GOT3 (cell line): ENCODE measurements at places on chromosomes 2 and 18.

DNA sequence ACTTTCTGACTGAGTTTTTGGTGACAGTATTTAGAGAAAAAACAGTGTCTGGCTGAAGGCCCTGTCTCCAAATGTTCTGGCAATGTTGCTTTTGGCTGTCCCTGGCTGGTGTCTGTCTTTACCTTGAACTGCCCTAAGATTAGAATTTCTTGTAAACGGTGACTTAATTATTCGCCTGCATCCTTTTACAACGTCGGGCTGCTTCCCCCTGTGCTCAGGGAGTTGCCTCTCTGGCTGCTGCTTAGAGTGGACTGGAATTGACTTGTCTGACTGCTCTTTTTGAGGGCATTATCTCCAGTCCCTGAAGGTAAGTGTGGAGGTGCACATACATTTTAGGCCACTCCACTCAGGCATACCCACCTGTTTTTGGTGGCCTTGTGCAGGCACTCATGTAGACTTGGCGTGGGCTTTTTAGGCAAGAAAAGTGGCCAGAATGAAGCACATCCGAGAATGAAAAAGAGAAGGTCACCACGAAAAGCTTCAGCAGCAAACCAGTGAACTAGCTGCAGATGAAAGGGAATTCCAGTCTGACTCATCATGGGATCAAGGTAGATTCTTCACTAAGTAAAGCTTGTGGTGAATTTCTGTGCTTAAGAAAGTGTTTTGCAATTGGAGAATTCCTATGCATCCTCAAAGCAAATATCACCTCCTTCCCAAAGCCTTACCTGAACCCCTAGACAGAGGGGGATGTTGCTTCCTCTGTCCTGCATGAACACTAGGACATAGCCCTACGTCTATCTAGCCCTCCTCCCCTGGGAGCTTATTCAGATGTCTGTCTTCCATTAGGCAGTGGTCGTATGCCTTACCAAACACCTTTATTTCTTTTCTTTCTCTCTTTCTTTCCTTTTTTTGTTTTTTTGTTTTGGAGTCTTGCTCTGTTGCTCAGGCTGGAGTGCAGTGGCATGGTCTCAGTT lies 230.3 kb upstream of the TRIB2 start:
- no peak for DNase-seq

DNA sequence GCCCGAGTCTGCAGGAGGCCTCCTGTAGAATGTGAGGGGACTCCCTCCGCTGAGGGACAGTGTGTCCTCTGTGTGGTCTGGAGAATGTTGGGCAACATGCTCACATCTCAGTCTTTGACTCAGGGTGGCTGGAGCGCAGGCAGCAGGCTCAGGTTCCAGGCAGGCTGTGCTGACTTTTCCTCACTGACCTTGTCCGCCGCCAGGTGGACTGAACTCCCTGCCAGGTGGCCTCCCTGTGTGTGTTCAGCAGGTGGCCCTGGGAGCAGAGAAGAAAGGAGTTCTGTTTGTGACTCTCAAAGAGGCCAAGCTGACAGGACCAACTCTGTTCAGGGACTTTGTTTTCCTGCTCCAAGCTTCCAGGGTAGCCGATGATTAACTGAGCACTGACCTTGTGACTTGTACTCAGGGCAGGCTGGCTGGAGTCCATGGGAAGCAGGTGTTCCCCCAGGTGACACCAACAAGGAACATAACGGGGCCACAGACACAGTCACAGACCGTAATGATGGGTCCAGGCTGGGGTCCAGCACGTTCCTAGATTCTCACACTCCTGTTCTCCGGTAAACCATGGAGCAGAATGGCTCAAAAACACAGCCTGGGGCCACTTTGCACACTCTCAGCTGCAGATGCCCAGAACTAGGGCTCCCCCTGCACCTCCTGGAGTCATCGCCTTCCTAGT lies 439.8 kb downstream of the RNF144A start:
- DNase-seq: no peak

DNA sequence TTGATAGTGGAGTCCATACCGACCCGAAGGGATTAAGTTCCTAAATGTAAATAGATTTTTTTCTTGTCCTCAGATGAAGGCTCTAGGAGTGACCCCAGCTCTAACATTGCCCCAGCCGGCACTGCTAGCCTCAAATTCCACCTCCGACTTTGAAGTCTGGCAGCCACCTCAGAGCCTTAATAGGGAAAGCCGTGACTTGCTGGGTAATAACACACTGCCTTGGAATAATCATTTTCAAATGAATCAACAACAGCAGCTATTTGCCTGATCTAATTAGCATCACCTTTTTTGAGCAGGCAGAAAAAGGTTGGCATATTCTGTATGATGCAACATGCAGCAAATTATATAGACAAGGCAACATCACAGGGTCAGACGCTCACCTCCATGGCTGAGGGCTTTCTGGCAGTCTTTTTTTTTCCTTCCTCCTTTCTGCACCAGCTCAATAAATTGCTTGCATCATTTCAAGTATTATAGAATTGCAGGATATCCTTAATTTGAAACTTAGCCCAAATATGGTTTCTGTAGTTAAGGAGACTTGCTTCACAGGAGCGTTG lies 276.5 kb upstream of the ATP5MC3 start:
- no peak for DNase-seq

- DNase-seq: no peak
These were observed 357.1 kb downstream of the CNTNAP5 start for GRCh38 chr2:124382067-124382618.

DNA sequence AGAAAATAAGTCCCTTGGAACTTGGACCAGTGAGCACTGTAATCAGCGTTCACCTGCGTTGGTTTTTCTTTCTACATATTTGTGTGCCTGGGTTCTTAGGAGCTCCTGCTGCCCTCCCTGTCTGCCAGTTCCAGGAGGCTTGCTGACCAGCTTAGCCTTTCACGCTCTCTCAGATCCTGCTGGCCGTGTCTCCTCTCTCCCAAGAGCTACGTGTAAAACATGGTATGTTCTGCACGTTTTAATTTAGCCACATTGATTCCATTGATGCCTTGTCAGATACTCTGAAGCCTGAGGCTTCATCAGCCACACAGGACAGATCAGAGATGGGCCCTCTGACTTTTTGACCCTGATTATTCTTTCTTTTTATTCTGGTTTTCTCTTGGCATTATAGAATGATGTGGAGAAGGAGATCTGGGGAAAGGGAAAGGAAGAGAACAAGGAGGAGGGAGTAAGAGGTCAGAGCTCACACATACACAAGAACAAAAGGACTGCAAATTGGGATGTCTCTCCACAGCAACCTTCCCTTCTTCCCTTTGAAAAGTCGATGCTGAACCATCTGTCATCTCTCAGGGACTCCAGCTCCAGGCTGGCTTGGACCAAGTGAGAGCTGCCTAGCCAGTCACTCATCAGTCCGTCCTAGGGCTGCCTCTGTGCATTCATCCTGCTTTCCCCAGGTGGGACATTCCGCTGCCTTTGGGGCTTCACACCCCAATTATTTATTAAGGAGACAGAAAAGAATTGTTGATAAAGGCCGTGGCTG lies 152.8 kb downstream of the PIK3C3 start:
- no peak for DNase-seq

GRCh38 chr2:203928849-203929248 lies 7.7 kb upstream of the ICOS start:
- DNase-seq: no peak

DNA sequence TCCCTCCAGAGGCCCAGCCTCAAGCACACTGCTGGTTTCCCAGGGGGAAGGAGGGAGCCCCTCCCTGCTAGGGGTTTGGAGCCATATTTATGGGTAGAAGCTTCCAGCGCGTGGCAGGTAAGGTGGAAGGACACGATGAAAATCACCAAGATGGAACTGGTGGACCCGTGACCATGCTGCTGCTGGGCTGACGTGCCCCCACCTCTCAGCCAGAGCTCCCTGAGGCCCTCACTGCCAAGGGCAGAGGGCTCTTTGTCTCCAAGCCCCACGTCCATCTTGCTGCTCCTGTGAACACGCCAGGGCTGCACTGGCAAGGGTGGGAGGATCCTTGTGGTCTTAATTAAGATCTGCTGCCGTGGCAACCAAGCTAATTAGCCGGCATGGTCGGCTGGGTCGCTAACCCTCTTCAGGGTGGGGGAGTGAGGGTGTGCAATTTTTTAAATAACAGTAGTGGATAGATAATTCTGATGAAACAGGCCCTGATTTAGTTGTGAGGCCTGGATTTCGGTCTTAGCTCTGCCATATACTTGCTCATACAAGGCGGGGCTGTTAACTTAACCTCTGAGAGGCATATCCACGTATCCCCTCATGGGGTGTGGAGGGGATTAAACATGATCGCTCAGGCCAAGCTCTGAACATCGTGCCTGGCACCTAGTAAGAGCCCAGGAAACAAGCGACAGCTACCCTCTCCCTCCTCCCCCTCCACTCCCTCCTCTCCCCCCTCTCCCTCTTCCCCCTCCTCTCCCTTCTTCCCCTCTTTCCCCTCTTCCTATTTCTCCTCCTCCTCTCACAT lies 232.8 kb downstream of the CELF4 start:
- no peak for DNase-seq
